ENCODE measurements at places on chromosomes 1 and 21.

DNA sequence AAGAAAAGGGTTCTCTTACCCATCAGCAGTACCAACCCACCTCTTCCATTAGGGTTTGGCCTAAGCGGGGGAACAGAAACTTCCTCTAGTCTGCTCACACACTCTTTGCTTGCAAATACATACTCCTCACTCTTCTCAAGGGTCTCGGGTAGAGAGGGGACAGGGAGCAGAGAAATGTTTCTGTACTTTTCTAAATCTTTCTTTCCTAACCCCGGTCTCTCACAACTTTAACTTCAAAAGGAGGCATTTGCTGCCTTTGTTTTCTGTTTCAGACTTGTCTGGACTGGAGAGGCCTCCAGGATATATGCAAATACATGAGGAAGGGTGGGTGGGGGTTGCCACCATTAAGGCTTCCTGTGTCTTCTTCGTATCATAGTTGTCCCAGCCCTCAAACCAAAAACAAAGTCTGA is 10.5 kb upstream of the LAX1 start:
- no peak for DNase-seq

GRCh38 chr1:85179522-85179921 is 21.3 kb downstream of the SYDE2 start:
- no peak for DNase-seq

DNA sequence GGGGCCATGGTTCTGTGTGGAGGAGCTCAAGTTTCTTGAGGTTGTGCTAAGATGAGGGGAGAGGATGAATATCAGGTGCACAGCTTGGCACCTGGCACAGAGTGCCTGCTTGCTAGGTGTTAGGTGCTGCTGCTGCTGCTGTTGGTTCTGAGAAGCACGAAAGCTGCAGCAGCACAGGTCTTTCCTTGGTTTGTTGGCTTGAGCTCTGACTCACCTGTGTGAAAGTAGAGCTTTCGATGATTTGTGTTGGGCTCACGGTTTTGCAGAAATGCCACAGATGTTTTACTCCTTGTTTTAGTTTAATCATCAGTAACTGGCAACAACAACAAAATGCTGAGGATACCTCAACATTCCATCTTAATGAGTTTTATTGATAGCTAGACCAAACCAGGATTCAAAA is 221.6 kb downstream of the BRINP2 start:
- DNase-seq: no peak

GRCh38 chr1:171217658-171218443 is 30.4 kb upstream of the FMO1 start:
- DNase-seq: no peak

DNA sequence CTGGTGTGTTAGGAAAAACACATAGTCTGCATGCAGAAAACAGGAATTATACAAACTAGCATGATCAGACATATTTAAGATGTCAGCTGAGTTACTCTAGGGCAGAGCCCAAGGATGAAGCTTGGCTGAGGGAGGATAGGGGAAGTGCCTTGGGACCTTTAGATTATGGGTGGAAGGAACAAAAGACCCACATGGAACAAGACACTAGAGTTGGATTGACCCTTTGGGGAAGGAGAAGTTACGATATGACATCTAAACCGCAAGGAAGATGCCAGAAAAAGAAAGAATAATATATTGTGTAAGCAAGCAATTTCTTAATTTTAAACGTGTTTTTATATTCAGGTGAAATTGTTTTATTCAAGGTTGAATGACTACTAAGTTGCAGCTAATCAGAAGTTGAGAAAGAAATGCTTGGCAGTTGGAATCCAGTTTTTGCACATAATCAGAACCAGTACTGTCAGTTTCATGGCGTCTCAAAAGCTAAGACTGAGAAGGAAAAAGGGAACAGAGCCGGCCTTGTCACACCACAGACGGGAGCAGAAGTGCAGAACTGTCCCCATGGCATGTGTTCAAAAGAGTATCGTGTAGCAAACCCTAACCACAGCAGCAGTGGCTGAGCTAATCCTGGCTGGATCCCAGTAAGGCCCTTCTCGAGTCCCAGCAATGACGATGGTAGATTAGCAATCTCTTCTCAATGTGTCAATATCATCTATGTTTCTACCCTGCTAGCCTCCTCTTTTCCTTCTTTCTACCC is 31.2 kb upstream of the IFNAR2 start:
- DNase-seq: no peak

DNA sequence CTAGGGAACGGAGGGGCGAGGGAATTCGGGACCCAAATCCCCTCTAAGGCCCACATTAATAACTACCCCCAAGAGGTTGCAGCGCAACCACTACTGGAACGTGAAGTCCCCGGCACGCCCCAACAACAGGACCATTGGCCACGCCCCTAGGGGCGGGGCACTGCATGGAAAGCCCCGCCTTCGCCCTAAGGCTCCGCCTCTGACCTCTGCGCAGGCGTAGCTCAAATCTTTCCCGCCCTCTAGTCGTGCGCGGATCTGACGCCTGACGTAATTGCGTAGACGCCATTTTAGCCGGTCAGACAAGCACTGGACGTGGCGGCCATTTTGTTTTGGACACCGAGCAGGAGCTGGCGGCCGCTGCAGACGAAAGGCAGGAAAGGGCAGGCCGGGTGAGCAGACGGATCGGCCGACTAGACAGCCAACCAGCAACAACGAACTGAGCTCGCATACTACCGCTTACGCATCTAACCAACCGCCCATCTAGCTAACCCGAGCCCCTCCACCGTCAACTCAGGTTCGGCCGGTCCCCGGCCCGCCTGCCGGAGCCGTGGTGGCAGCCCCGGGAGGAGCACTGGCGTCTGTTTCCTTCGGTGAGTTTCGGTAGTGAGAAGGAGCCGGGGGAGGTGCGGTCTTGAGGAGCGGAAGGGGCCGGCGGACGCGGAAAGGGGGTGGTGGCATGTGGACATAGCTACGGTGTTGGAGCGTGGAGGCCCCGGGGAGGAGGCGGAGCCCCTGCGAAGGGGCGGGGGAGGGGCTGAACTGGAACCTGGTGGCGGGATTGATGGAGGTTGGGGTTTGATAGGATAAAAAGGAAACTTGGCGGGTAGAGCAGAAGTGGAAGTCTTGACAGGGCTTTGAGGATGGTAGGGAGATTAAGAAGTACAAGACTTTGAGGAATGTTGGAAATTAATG is at the start of gene CHTOP:
CHTOP (plus strand) TSS at position 313 of the 912 bp plus-strand sequence. CDS start 2,523 bp downstream, outside the sequence.
- peak; percentile 98 for DNase-seq

GRCh38 chr1:20552728-20553445 is 514 bp downstream of the FAM43B start:
- peak; percentile 26 for DNase-seq

DNA sequence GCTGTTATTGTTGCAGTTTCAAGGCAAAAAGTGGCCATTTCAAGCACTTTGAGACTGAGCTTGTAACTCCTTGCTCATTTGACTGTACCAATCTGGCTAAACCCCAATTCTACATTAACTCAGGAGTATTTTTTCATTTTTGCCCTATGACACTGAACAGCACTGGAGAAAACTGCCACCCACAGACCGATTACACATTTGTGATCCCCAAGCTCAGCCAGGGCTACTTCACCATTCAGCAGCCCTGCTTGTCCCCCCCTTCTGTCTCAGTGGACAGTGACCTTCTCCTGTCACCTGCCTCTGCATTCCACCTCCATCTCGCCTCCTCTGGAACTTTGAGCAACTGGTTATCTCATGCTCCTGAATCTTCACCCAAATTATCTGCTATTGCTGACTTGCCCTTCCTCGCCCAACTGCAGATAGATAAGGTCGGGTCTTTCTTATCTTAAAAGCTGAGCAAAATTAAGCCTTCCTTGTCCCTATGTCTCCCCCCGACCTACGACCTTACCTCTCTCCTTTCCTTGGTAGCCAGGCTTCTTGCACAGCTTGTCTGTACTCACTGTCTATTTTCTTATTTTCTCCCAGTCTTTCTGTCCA is 25.3 kb downstream of the SPATA46 start:
- no peak for DNase-seq

DNA sequence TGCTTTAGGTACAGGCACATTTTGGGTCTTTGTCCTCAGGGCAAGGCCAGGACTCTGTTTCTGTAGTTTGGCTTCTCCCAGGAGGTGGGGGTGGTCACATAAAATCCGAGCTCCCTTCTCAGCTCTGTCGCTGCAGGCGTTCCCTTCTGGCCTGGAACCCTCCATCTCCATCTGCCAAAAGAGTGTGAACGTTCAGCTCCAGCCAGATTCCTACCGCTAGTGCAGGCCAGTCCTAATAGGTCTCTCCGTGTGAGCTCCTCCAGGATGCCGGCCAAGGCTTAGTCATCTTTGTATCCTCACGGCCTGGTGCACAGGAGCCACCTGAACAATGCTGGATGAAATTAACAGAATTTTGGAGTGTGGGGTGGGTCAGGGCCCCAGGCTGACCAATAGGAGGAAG is 19.9 kb upstream of the KCNA10 start:
- no peak for DNase-seq

DNA sequence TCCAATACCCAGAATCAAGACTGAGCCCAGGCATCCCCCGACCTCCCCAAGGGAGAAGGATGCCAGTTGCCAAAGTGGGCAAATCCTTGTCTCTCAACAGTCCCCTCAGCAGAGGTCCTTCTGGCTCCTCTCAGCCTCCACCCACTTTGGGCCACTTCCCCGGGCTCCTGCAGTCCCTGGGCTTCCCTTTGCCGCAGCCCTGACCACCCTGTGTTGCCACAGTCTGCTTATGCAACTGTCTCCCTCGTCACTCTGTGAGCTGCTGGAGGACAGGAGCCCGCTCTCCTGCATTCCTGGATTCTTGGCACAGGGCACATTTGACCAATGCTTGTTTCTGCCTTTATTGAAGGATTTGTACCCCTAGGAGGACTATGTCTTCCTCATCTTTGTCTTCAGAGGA is 2.9 kb upstream of the LRP8 start:
- DNase-seq: no peak

- peak; percentile 79 for DNase-seq
Measured at GRCh38 chr1:201982082-201982622, 296 bp upstream of the RNPEP start.

DNA sequence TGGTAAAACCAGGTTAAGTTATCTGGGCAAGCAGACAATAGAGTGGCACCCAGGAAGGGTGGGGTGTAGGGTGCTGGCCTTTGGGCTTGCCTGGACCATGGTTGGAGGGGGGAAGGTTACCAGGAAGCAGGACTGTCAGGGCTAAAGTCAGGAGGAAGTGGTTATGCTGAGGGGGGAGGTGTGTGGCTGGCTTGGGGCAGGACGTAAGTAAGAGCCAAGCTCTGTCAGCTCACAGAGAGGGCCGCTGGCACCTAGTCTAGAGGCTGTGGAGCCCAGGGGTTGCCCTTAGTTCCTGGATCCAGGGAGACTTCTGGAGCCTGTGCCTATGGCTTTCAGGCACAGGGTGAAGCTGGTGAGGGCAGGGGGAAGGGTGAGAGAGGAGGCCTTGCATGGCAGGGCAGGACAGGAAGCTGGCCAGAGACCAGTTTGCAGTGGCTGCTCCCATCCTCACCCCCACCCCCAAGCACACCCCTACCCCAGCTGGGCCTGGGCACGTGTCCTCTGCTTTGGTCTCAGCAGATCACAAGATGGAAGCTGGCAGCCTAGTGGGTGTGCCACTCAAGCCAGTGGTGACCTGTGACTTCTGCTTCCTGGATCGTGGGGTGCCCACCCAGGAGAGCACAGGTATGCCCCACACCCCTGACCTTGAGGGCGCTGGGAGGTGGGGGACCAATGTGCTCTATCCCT is 20.5 kb upstream of the SMYD3 start:
- no peak for DNase-seq

DNA sequence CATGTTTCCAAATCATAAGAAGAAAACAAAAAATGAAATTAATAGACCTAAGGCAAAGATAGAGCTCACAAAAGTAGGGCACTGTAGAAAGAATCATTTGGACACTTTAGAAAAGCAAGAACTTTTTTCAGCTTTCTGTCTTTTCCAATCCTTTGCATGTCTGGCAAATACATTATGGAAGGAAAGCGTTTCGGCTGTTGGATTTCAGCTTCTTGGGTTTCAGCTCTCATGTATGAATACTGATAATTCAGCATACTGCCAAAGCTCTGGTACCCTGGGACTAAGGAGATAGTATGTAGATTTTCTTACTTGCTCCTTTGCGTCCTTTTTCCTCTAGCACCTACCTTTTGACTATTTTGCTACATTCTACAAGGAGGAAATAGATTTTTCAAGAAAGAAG is 375.9 kb downstream of the BRINP3 start:
- DNase-seq: no peak

GRCh38 chr1:18955441-18956192 is 859 bp downstream of the IFFO2 start:
- no peak for DNase-seq

DNA sequence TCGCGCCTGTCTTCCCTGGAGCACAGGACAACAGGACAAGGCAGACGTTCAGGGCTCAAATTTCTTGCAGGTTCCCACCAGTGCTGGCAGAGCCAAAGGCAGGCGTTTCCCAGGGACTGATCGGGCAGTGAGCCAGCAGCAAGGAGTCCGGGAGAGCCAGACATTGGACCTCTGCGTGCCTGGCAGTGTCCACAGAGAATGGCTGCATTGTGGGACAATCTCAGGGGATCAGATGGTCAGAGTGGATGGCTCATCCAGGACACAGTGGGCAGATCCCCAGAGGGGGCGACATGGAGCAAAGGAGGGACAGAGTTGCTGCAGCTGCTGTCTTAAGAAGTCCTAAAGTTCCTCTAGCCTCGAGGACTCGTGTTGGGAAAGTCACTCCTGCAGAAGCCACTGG is 4.6 kb downstream of the TMEM63A start:
- DNase-seq: peak; percentile 88

GRCh38 chr1:64476251-64476952 is 6.5 kb downstream of the CACHD1 start:
- peak; percentile 65 for DNase-seq

- no peak for DNase-seq
Measured at GRCh38 chr1:199875856-199876255, 151.7 kb upstream of the NR5A2 start.

DNA sequence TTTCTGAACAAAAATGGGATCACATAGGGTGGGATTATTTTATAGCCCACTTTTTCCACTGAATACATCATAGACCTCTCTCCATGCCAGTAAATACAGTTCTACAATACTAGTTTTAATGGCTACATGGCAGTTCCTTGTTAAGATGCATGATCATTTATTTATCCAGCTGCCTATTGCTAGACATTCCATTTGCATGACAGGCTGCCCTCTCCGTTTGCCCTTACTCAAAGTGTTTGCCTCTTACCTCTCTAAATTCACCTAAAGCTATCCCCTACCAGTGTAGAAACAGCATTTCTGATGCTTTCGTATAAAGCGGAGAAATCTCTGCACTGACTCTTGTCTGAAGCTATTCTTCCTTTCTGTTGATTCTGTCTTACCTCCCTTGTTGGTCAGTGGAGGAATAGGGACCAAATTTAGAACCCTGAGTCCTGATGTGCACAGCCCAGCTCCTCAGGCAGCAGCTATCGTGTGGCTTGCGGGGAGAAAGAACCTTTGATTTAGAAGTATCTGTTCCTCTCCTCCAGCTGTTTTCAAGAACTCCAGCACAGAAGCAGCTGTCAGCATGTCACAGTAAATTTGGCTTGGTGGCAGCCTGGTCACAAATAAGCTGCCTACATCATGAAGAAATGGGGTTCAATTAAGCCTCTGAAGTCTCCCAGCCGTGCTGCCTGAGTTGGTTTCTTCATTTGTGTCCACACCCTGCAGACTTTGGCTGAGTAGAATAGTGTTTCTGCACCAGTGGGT is 337.3 kb downstream of the PRDM2 start:
- DNase-seq: no peak

- no peak for DNase-seq
Measured at GRCh38 chr1:169699707-169700106, 11.7 kb downstream of the SELL start.

Measured in hepatic stellate cell (primary cell).